ENCODE measurements at places on chromosomes 13 and 19.

- no peak for DNase-seq
Measured at GRCh38 chr13:87680298-87680697, 9.1 kb downstream of the SLITRK5 start.

- no peak for DNase-seq
Measured at GRCh38 chr19:3743486-3743885, 18.0 kb downstream of the APBA3 start.

DNA sequence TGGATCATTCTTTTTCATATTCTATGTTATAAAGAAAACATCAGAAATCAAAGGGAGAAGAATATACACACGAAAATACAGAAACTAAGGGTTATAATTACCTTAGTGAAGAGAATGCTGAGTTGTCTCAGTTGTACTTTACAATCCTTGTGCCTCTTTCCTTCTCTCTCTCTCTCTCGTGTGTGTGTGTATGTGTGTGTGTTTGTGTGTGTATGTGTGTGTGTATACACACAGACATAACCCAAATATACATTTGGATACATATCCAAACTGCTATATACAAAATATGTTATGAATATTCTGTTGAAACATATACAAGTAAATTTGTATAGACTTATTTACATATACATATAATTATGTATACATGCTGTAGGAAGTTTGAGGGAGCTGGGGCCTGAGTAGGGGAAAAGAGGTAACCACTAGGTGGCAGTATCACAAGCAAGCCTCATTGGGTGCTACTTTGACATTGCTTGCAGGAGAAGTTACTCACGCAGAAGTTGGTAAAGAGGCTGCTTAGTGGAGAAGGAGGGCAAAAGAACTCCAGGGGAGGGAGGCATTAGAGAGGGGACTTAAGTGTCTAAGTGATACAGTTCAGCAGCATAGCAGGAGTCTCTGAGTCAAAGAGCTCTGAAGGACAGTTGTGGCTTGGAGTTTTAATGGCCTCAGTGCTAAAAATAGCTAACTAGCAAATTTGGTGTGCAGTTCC lies 465.1 kb upstream of the PCDH20 start:
- no peak for DNase-seq

- no peak for DNase-seq
Measured at GRCh38 chr13:51520524-51520923, 63.7 kb upstream of the WDFY2 start.

GRCh38 chr19:49210901-49211451 lies 53.4 kb downstream of the TRPM4 start:
- DNase-seq: no peak

- DNase-seq: no peak
Measured at GRCh38 chr13:26962671-26963070, 202.1 kb upstream of the GPR12 start.

- DNase-seq: no peak
Measured at GRCh38 chr19:43872547-43873336, 45.6 kb downstream of the ZNF283 start.

GRCh38 chr19:33812388-33813330 lies 16.0 kb downstream of the KCTD15 start:
- DNase-seq: no peak

DNA sequence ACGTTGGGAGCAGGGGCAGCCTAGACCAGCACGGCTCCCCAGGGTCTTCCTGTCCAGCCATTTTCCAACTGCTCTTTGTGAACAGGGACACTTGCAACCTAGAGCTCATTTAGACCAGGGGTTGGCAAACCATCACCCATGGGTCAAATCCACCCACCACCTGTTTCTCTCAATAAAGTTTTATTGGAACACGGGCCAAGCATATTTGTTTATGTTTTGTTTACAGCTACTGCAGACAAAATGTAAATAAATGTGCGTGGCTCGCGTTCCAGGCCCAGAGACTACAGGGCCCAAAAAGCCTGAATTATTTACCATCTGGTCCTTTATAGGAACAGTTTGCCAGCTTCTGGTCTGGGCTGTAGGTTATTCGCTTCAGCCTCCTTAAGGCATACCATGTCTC lies 13.3 kb upstream of the EMC10 start:
- DNase-seq: no peak
